ENCODE measurements at places on chromosomes 2 and 18.
A peak's percentile ranks its signal among the peaks of the same experiment; 100 is the strongest.

DNA sequence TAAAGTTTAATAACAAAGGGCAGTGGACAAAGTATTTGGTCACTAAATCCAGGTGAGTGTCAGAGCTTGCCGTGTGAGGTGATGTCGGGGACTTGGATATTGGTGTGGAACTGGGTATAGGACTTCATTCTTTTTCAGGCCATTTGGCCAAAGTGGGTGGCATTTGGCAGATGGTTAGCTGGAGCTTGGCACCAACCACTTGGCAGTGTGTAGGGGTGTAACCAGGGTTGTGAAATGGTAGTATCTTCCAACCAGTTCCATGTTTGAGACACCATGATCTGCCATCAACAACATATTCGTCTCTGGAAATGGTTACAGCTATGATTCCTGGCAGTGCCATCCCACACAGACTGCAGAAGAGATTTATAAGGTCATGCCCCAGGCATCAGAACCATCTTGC lies 113.9 kb downstream of the CCDC85A start:
- no peak for DNase-seq

DNA sequence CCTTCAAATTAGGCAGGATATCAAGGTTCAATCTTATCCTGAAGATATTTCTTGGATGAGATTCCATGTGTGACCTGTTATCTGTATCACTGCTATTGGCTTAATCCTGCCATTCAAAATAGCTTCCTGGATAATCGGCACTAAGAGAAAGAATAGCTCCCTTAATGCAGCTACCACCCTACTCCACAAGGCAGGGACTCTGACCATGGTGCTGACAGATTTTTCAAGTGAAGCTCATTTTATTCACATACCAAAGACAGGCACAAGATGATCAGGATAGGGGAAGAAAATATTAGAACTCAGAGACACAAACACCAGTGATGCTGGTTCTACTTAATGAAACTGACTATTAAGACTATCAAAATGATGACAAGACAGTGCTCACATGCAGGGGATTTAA lies 74.9 kb downstream of the ORC4 start:
- peak; percentile 11 for DNase-seq

DNA sequence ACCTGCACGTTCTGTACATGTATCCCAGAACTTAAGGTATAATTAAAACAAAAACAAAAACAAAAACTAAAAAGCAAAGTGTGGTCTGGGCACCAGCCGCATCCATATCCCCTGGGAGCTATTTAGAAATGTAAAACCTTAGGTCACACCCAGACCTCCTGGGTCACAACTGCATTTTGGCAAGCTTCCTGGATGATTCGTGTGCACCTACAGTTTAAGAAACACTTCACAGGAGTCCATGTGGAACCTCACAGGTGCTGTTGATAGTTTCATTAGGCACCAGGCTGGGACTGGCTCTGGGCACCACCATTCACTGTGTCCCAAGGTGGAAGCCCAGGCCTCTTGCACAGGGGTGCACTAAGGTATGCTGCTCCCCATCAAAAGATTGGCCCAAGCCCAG lies 103.6 kb upstream of the BOD1L2 start:
- no peak for DNase-seq

GRCh38 chr18:74950479-74950878 lies 258.5 kb downstream of the PTGR3 start:
- DNase-seq = no peak

- DNase-seq = peak; percentile 25
These were observed 55.6 kb downstream of the ANKRD44 start for GRCh38 chr2:197254776-197255530.

GRCh38 chr2:218567797-218568189 lies 358 bp downstream of the USP37 start:
- DNase-seq = no peak

GRCh38 chr2:146457221-146457620 lies 1387.6 kb upstream of the ACVR2A start:
- DNase-seq = no peak
